SW 1271 (cell line): ENCODE measurements at places on chromosomes 2 and 18.
A peak's percentile ranks its signal among the peaks of the same experiment; 100 is the strongest.

DNA sequence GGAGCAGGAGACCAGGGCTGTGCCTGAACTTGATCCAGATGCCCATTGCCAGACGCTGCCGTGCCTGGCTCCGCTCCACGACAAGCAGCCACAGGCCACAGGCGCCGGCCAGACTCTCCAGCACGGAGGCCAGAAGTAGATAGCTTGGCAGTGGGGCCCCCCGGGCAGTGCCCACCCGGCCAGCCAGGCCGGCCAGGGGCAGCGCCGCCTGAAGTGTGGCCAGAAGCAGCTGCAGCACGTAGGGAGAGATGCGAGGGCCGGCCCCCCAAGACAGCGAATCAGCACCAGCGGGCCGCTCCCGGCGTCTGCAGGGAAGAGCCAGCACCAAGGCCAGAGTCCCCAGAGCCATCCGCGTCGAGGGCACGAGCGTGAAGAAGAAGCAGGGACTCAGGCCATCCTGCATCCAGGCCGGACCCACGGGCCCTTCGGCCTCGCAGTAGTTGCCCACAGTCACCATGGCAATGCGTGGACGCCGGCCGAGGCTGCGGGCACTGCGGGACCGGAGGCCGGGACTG, 484 bp downstream of the ABCB6 start:
- peak; percentile 52 for DNase-seq

- DNase-seq = no peak
These were observed 868 bp downstream of the INO80D start for GRCh38 chr2:206084870-206085741.

DNA sequence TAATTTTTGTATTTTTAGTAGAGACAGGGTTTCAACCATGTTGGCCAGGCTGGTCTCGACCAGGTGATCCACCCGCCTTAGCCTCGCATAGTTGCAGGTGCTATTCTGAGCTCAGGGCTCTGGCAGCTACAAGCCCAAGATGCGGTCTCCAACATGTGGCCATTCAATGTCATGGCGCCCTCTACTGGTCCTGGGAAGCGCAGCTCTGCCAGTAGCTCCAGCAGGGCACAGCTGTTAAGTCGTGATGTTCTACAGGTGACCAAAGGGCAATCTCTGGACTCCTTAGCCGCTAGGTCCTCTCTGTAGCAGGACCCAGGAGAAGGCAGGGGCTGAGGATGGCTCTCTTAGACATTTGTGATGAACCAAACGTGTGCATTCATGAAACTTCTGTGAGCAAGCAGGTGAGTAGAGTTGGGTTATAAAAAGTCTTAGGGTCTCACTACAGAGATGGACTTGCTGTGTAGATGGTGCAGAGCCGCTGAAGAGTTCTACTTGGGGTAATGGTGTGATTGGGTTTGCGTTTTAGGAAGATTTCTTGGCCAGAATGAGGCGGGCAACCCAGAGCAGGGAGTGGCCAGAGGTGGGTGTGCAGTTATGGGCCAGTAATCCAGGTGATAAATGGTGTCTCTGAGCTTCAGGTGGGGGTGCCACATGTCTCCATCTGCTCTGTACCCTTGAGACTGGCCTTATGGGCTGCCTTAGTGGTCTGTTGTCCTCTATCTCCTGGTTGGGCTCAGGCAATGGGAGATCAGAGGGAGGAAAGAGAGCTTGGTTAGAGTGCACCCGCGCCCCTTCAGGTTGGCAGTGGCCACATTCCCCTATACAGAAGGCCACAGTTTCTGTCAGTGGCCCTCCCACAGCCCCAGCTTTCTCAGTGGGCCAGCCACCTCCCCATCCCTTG, 31.0 kb downstream of the IL37 start:
- no peak for DNase-seq

DNA sequence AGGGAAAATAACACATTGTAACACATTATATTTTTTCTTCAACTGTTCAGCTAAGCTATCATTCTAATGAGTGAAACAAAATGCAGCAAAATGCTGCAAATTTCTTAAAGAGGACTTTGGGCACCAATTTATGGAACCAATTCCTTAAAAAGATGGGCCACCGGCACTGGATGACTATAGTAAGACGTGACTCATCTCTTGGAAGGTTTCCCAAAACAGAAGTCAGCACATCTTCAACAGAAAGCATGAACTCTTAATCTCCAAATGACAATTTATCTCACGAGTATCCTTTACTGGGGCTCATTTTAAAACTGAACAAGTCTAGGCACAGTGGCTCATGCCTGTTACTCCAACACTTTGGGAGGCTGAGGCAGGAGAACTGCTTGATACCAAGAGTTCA, 213.4 kb downstream of the CDH20 start:
- DNase-seq = peak; percentile 1

- DNase-seq = no peak
These were observed 156.5 kb upstream of the LRATD1 start for GRCh38 chr2:14475994-14476393.

DNA sequence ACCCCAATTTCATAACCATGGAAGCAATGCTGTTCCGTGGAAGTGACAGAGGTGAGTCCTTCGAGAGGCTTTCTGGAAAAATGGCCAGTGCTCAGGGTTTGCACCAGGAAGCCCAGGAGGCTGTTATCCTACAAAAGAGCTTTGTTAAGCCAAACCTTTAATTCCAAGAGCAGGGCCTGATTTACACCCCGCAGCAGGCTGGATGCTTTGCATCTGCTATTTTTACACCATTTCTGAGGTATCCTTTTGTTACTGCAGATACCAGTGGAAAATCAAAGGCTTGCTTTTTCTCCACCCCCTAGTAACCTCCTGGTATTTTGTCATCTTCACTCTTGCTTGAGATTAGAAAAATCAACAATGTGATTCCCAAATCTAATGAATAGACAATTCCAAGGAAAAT, 380.6 kb downstream of the SOX11 start:
- no peak for DNase-seq

GRCh38 chr2:46066601-46067000, 230.6 kb upstream of the EPAS1 start:
- DNase-seq = no peak

DNA sequence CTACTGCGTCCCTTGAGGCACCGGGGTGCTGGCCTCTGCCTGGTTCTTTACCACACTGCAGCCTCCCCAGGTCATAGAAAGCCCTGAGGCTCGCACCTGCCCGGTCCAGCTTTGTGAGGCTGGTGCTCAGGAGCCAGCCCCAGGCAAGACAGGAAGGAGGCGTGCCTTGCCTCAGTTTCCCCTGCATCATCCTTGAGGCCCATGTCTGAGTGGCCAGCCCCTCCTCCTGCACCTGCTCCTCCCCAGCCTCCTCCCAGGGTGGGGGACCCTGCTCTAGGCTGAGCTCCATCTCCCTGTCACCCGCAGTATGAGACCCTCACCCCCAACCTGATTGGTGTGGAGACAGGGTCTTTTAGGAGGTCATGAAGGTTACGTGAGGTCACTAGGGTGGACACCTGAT, 147.7 kb downstream of the ZNF516 start:
- DNase-seq = no peak

DNA sequence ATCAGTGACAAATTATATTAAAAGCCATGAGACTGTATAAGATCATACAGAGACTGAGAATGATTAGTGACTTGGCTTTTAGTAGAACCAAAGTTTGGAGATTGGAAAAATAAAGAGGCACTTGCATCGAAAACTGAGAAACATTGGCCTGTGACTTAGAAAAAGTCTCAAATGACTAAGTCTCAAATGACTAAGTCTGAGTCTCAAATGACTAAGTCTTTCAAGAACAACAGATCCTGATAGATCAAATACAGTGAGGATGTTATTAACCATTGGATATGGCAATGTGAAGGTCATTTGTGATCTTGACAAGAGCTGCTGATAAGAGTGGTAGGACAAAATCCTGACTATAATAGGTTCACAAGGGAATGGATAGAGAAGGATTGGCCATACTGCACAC, 135.5 kb upstream of the FANCL start:
- no peak for DNase-seq

DNA sequence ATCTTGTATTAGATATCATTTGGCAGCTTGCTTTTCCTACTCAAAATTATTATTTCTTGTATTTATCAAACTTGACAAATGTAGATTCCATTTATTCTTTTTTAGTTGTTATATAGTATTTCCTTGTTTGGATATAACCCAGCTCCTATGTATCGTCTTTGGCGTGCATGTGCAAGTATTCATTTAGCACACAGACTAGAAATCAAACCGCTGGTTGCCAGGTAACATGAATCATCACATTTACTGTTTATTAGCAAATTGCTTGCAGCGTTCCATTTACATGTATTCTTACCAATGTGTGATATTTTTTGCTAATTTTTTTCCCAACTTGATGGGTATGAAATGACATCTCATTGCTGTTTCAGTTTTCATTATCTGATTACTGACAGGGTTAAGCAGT, 2089.7 kb upstream of the CELF4 start:
- no peak for DNase-seq

GRCh38 chr2:134636714-134637113, 82.1 kb downstream of the TMEM163 start:
- no peak for DNase-seq

DNA sequence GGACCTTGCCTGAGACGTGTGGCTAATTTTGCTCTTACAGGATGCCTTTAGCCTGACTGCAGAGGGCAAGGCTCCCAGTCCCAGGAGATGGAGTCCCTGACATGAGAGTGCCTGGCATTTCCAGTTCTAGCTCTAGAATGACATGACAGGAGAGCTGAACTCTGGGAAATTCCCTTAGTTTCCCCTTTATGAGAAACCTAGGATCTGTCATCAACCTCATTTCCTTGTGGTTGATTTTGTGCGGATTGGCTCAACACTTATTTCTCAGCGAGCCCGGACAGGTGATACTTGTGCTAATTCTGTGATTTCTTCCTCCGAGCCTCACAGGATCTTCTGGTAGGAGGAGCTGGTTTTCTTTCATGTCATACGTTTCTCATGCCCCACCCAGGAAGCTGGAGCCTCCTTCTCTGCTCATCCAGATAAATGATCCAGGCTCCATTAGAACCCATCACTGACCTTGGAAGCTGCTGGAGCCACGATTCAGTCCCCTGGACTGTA, at the start of gene IL36G:
TSS of gene IL36G (plus strand) at position 448 of the 498 bp plus-strand sequence. CDS start 633 bp downstream, outside the sequence.
- no peak for DNase-seq

DNA sequence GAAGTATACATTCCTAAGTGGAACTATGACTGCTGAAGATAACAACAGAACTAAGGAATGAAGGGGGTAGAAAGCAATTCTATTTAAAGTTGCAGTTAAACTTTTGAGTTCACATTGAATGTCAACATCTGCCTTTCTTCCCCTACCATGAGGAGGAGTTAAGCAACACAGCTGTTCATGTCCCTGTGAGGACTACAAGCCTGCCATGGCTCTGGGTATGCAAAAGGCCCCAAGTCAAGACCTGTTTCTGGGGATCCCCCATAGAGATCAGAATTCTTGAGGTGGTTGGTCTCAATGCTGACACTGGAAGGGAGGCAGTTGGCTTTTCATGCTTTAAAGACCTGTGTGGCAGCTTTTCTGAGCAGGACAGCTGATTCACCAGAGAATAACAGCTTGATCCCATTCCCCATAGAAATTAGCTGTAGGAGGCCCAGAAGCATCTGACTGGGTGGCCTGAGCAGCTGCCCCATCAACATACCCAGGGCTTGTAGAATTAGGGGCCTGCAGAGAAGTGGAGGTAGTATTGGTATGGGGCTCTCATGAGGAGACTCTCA, 131.0 kb downstream of the SETBP1 start:
- DNase-seq = no peak

GRCh38 chr2:11559786-11560155, 25.9 kb downstream of the GREB1 start:
- no peak for DNase-seq

- no peak for DNase-seq
These were observed 782.3 kb downstream of the LRP1B start for GRCh38 chr2:141348481-141348880.

GRCh38 chr2:218957671-218958070, 1.8 kb upstream of the CDK5R2 start:
- DNase-seq = no peak

GRCh38 chr2:28002181-28002580, 111.7 kb downstream of the BABAM2 start:
- DNase-seq = no peak

GRCh38 chr2:113200736-113201490, 27.1 kb downstream of the PSD4 start:
- no peak for DNase-seq

- DNase-seq = no peak
These were observed 79.0 kb downstream of the GCA start for GRCh38 chr2:162422894-162423293.

- no peak for DNase-seq
These were observed 21.9 kb downstream of the ST6GAL2 start for GRCh38 chr2:106864051-106864450.

DNA sequence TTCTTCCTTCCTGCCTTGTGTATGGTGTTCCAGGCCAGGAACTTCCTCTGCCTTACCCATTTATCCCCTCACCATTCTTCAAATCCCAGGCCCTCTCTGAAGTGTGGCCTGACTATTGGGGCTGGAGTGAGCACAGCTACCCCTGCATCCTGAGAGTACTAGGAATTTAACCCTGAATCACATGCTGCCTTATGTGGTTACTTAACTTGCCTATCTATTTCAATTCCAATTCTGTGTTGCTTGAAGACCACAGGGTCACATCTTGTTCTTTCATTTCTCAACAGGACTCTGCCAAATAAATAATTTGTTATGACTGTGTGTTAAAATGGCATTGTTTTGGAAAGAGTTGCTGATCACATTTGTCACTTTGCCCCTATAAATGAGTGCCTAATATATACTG, 108.6 kb downstream of the CERS6 start:
- no peak for DNase-seq

- no peak for DNase-seq
These were observed 16.6 kb upstream of the GALNT1 start for GRCh38 chr18:35564795-35565453.

DNA sequence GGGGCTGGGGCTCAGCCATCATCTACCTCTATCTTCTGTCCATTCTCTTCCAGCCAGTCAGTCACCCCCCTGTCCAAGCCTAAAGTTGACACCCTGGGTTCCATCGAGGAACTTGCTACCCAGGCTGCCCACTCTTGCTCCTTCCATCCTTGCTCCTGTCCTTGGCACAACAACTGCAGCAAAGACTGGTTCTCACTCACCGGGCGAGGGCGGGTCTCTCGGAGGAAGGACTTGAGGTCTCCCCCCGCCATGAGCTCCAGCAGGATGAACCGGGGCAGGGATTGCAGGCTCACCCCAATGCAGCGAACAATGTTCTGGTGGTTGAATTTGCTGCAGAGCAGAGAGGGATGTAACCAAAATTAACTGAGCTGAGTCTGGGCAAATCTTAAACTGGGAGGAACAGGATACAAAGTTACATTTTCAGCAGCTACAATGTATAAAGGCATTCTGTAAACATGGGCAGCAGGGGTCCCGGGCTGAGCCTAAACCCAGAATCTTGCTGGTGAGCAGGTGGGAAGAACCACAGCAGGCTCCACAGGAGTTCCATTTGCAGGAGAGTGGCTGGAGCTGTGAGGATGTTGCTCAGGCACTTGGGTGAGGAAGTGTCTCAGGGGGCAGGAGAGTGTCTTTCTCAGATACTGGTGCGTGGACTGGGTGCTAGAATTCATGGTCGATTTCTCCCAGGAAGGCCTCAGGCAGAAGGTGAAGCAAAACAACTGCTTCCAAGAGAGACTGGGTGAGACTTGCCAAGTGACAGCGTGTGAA, 105.5 kb downstream of the CLIP4 start:
- DNase-seq = no peak

DNA sequence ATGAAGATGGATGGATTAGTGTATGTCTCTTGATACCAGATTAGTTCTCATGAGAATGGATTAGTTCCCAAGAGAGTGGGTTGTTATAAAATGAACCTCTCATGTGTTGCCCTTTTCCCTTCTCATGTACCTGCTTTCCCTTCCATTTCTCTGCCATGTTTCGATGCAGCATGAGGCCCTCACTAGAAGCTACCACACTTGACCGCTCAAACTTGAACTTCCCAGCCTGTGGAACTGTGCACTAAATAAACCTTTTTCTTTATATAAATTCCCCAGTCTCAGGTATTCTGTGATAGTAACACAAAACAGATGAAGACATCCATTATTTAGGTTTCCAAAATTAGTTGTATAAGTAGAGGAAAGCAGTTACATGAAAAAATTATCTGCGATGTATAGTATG, 73.5 kb downstream of the BABAM2 start:
- no peak for DNase-seq
